ENCODE measurements at places on chromosomes 7 and 10.

DNA sequence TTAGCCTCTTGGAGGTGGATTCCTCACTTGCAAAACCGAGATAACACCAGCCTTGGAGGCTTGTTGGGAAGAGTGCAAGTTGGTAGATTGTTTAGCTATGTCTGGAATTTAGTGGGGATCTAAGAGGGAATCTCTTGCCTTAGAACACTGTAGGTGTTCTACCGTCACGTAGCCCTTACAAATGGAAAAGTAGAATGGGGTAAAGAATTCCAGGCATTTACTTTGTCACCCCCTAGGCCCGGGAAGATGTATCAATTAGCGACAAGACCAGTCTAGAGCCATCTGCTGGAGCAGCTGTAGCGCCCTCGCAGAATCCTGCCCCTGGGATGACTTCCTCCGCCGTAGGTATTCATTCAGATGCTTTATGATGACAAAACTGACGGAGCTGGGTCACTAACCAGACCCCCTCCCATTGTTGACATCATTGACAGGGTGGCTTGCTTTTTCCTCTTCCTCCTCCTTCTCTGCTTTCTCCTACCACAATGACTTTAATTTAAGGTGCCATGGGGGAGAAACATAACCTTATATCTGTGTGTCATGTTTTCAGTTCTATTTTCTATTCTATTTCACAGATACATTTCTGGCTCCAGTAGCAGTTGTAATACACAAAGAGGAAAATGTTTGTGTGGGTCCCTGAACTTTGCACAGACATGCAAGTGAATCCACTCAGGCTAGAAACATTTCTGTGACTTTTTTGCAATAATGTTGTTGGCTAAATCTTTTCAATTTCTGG, 262.6 kb upstream of the LYZL1 start:
- DNase-seq = no peak

GRCh38 chr10:26697163-26697921, at the start of gene PDSS1:
Gene PDSS1 (plus strand): TSS chr10:26697701. CDS start chr10:26697712, 11 bp downstream.
- DNase-seq = peak; percentile 50

DNA sequence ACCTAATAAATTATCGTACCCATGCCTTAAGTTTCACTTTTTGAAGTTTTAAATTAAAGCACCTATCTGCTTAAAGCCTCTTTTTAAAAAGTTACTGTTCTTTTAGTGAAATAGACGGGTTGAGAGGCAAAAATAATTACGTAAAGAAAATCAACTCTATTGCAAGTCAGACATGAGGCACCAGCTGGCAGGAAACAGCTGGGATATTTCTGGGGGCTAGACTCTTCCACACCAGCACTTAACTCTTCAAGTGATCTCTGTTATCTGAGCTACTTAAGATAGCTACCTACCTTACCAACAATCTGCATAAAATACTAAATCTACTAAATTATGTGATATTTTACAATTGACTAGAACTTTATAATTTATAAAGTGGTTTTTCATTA, 35.8 kb downstream of the GBF1 start:
- DNase-seq = no peak

GRCh38 chr10:89894051-89894450, 192.7 kb downstream of the KIF20B start:
- DNase-seq = no peak

GRCh38 chr7:26165950-26166683, 14.1 kb downstream of the NFE2L3 start:
- no peak for DNase-seq

DNA sequence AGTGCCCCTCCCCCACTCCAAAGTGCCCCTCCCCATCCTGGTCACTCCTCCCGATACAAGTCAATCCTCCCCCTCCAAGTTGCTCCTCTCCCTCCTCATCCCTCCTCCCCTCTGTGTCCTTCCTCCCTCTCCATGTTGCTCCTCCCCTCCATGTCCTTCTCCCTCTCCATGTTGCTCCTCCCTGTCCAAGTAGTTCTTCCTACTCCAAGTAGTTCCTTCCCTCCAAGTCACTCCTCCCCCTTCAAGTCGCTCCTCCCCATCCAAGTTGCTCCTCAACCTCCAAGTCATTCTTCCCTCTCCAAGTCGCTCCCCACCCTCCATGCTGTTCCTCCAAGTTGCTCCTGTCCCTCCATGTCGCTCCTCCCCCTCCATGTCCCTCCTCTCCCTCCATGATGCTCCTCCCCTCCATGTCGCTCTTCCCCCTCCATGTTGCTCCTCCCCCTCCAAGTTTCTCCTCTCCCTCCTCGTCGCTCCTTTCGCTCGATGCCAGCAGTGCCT, 8.6 kb upstream of the WBP1L start:
- no peak for DNase-seq

- DNase-seq = no peak
Measured at GRCh38 chr10:130557181-130557845, 421.1 kb downstream of the GLRX3 start.

- no peak for DNase-seq
Measured at GRCh38 chr7:69482676-69483075, 115.6 kb upstream of the AUTS2 start.

DNA sequence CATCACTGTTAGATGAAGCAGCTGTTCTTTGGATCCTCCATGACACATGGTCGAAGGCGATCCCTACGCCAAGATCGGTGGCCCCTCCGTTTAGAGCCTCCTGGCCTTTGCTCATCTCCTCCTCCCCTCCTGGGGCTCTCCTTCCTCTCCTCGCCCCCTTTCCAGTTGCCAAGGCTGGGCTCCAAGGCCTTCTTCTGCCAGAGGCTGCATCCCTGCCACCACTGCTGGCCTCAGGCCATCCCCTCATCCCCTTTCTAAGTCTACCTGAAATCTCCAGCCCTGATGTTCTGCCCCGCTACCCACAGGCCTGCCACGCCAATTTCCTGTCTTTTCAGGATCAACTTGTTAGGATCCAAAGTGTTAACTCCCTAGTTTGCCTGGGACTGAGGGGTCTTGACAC, 265.1 kb upstream of the ZMIZ1 start:
- no peak for DNase-seq

GRCh38 chr10:102408728-102409603, 9.6 kb downstream of the PSD start:
- DNase-seq = peak; percentile 57

- DNase-seq = no peak
Measured at GRCh38 chr7:5777932-5778331, 3.5 kb downstream of the RNF216 start.

DNA sequence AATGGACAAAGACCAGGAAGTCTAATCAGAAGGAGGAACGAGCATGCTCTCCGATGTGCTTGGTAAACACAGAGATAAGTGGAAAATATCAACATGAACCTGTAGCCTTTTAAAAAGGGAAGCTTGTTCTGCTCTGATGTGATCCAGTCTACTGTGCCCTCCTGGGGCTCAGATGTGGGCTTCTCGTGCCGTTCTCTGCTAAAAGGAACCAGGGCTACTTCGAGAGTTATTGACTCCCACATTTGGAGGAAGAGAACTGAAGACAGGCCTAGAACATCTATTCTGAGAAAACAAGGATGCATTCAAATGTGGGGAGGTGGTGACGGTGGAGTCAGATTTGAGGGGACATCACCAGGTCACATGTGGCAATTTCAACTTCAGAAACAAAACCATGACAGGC, 325.4 kb downstream of the GLRX3 start:
- DNase-seq = no peak

GRCh38 chr10:86368046-86368445, 1.5 kb upstream of the GRID1 start:
- no peak for DNase-seq

- no peak for DNase-seq
Measured at GRCh38 chr10:123783296-123783695, 108.3 kb downstream of the CPXM2 start.

DNA sequence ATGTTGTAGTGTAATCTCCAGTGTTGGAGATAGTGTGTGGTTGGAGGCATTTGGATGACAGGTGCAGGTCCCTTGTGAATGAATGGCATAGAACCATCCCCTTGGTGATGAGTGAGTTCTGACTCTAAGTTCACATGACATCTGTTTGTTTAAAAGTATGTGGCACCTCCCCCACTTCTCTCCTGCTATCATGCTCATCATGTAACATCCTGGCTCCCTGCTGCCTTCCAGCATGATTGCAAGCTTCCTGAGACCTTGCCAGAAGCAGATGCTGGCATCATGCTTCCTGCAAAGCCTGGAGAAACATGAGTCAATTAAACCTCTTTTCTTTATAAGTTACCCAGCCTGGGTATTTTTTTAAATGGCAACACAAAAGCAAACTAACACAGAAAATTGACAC, 499.0 kb upstream of the SEMA3D start:
- no peak for DNase-seq

GRCh38 chr7:83681200-83681778, 32.4 kb upstream of the SEMA3E start:
- DNase-seq = no peak

DNA sequence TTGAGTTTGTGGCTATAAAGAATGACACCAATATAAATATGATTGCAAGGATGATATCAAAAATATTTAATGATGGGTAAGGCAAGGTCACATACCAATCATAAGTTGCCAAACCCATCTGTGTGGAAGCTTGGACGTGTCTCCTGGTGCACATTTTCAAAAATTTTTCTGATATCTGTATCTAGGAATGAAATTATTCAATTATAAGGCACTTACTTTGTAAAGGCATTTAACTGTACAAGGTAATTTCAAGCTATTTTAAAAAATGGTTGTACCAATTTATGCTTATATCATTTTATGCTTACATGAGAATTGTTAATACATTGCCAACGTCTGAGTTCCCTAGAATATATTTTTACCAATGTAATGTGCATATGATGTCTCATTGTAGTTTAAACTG, 306.4 kb upstream of the CACNA2D1 start:
- no peak for DNase-seq

DNA sequence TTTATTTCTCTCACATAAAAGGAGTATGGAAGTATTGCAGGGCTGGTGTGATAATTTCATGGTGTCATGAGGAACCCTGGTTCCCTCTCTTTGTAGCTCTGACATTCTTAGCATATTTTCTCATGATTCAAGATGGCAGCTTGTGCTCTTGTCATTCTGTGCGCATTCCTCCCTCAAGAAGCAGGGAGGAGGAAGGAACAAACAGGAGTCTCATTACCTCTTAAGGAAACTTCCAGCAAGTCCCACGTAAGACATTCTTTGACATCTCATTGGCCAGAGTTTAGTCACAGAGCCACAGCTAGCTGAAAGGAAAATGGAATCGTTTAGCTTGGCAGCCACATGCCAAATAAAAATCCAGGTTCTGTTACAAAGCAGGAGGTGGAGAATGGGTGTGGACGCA, 546.8 kb downstream of the LRMDA start:
- DNase-seq = no peak

DNA sequence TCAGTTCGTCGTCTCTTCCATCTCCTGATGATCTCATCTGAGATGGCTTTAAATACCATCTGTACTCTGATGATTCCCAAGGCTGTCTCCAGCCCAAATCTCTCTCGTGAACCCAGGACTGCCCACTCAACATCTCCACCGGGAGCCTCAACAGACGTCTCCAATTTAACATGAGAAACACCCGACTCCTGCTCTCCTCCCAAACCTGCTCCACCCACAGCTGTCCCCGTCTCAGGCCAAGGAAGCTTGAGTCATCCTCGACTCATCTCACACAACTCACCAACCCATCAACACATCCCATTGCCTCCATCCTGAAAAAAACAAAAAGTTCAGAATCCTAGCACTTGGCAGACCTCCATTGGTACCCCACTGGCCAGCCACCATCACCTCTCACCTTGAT, 29.7 kb upstream of the CALN1 start:
- DNase-seq = no peak

- DNase-seq = no peak
Measured at GRCh38 chr10:15844517-15844916, 15.8 kb downstream of the MINDY3 start.

DNA sequence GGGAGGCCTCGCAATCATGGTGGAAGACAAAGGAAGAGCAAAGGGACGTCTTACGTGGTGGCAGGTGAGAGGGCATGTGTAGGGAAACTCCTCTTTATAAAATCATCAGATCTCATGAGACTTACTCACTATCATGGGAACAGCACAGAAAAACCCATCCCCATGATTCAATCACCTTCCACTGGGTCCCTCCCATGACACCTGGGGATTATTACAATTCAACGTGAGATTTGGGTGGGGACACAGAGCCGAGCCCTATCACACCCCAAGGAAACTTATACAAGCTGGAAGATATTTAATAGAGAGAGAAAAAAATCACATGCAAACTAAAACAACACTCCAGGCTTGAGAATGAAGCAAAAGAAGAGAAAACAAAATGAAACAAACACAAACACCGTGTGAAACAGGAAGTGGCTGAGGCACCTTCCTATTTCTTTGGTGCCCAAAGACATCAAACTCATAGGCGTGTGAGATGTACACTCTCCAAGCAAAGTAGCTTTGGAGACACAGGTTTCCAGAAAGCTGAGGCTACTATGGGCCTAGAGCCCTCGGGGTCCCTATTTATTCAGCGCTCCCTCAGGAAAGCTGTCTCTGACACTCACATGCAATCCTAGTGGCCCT, 97.2 kb downstream of the PRKCQ start:
- no peak for DNase-seq

DNA sequence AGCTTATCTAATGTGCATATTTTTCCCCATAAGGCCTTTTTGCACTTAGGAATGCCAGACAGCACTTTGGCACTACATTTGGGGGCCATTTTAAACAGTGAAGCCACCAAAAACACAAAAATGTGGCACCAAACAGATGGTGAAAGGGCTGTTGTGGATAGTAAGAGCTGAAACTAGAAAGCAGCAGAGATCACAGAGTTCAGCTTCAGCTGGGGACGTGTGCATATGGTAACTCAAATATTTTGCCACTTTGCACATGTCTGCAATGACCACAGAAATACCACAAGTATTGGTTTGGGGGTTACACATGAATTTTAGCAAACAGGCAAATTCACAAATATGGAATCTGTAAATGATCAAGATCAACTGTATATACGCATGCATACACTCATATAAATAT, 72.8 kb downstream of the PODXL start:
- DNase-seq = no peak

DNA sequence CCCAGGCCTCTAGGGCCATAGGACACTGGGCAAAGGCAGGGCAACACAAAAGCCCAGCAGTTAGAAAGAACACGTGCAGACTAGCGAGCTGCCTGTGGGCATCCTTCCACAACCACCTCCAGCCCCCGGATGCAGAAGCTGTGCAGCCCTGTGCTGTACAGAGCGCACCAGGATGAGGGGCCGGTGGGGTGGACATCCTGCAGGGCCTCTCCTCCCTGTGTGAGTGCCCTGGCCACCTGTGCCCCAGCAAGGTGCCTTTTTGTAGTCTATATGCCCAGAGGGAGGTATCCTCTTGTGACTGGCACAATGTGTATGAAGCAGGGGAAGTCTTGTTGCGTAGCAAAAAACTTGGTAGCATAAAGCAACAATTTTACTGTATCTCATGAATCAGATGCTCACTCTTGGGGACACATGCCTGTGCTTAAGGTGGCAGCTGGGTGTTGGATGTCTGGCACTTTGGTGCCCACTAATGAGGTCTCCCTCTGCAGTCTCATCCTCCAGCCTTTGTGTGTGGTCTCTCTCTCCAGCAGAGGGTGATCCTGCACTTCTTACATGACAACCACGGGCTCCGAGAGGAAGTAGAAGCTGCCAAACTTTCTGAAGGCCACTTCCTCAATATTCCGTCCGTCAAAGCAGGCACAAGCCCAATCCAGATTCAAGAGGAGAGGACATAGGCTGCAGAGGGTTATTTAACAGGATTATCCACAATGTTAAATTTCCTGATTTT, 8.7 kb downstream of the NCAPG2 start:
- no peak for DNase-seq

- no peak for DNase-seq
Measured at GRCh38 chr7:43625453-43625852, 42.5 kb downstream of the STK17A start.

- no peak for DNase-seq
Measured at GRCh38 chr10:118036281-118036875, 10.4 kb downstream of the RAB11FIP2 start.

GRCh38 chr7:95011995-95012394, 104.6 kb downstream of the PPP1R9A start:
- no peak for DNase-seq
